MV-4-11 (cell line): ENCODE measurements at places on chromosomes 16 and 17.

DNA sequence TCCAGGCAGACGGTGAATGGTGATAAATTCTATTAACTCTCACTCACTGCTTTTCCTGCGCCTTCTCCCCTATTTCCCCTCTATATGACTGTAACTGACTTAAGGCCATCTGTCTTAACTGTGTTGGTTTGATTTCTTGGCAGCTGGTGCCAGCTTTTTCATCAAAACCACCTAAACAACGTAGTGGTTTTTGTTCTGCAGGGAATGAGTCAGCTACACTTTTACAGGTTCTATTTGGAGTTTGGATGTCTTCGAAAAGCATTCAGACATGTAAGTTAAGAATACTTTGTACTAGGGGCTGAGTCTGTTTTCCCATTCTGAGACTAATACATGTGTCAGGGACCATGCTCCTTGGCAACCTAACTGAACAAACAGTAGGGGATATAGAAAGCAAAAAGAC, 8.5 kb downstream of the REXO5 start:
- DNase-seq = no peak

DNA sequence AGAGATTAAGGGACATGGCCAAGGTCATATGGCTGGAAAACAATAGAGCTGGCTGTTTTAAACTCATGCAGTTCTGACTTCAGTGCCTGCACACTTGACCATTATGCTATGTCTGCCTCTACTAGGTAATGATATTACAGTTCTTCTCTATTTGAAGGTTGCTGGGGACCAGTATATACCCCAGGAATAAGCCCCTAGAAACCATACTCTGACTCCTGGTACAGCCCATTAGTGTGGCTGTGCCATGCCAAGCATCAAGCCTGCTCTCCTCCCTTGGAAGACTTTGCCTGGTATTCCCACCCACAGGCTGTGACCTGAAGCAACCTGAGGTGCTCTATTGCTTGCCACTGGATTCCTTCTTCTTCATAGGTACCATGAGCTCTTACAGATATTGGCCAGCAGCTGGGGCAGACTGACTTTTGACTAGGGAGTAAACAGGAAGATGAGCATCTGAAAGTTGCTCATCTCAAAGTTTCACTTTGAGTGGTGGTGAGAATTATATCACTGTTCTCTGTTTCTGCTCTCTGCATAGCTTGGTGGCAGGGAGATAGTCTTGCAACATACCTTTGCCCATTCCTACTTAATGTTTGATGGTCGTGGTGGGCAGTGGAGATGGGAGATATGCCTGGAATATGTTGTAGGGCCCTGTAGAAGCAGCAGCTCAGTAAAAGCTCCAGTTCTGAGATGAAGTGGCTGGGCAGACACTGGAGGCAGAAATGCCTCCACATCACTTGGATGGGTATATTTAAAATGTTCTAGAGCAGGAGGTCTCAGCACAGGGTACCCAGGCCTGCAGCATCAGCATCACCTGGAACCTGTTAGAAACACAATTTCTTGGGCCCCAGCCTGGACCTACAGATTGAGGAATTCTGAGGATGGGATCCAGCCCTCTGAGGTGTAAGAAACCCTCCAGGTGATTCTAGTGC, 274.7 kb downstream of the HS3ST4 start:
- no peak for DNase-seq

- peak; percentile 42 for DNase-seq
Measured at GRCh38 chr17:73419881-73420280, 108.1 kb upstream of the CDC42EP4 start.

DNA sequence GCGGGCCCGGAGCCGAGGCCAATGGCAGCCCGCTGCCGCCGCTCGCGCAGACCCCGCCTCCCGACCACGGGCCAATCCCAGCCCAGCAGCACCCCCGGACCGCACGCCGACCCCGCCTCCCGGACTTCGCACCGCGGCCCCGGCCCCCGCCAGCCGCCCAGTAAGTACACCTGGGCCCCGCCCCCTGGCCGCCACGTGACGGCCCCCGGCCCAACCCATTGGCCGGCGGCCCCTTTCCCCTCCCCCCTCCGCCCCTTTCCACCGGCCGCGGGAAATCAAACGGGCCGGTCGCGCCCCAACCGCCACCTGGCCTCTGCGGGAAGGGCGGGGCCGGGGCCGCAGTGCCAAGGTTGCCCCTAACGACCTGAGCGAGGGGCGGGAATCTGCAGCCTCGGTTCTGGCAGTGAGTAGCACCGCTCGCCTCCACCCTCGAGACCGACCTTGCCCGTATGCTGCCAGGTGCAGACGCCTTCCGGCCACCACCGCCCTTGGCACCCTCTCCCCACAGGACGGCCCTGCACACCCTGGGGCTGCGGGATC, at the start of gene YBX2:
Gene YBX2, minus strand, starts transcription at position 26 of the 540 bp plus-strand sequence. CDS start 139 bp downstream, outside the sequence.
- peak; percentile 23 for DNase-seq

DNA sequence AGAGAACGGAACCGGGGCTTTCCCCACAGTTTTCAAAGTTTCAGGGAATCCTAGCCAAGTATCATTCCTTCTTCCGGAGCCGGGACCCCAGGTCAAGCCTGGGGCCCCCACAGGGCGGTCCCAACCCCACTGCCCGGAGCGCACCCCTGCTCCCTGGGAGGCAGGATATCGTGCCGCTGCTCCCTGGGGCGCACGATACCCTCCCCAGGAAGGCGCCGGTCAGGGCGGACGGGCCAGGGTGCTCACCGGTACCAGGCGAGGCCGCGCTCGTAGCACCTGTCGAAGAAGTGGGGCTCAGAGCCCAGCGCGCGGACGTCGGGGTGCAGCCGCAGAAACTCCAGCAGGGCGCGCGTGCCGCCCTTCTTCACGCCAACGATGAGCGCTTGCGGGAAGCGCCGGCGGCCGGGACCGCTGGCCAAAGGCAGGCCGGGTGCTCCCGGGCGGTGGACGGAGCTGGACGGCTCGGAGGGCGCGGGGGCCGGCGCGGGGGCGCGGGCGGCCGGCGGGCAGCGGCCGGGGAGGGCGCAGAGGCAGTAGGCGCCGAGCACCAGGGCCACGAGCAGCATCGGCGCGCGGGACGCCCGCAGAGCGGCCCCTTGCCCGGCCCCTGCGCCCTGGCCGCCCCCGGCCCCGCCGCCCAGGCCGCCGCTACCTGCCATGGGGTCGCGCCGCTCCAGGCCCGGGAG, 407 bp downstream of the HS3ST6 start:
- DNase-seq = no peak

DNA sequence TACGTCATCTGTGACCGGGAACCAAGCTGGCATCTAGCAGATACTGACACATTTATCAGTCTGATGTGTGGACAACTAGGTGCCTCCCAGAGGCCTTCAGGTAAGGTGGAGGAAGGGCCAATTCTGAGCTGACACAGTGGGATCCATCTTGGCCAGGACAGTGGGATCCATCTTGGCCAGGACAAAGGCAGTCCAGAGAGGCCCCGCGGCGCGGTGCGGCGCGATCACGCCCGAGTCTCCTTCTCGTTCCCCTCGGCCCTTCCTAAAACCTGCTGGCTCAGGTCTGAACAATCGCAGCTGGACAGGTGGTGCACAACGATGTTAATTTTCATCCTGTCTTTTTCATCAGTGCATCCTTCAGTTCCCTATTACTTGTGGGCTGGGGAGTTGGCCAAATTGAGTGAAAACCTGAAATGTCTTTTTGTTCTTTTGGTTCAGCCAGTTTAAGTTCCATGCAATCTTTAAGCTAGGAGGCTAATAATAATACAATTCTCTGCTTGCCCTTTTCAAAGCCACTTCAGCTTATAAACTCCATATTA, 486 bp upstream of the WSB1 start:
- no peak for DNase-seq

- DNase-seq = no peak
Measured at GRCh38 chr16:56190048-56190676, 1.1 kb upstream of the GNAO1 start.

DNA sequence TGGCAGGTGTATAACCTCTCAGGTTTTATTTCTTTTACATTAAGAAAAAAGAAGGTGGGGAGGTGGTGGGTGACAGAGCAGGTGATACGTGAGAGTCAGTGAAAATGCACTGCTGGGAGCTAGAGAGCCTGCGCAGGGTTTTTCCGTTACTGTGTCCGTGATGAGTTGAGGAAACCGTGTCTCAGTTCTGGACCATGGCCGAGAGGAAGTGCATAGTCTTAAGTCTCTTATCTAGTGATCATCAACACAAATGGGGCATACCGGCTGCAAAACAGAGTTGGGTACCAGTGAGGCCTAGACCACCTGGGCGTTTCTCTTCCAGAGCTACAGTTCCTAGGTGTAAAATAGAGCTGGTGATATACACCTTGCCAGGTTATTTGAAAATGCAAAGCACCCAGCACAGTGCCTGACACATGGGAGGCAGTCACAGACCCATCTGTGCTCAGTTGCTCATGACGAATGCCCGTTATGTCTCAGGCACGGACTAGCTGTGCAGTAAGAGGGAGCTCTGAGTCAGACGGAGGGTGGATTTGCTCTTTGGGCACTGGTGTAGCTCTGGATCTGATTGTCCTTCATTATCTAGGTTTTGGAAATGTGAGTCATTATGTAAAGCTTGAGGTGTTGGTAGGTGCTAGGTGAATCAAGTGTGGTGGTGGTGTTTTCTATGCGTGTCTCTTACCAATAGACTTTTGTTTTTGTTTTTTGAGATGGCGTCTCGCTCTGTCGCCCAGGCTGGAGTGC, 60.9 kb downstream of the RPTOR start:
- no peak for DNase-seq

- no peak for DNase-seq
Measured at GRCh38 chr16:12881740-12882139, 19.7 kb upstream of the SHISA9 start.

DNA sequence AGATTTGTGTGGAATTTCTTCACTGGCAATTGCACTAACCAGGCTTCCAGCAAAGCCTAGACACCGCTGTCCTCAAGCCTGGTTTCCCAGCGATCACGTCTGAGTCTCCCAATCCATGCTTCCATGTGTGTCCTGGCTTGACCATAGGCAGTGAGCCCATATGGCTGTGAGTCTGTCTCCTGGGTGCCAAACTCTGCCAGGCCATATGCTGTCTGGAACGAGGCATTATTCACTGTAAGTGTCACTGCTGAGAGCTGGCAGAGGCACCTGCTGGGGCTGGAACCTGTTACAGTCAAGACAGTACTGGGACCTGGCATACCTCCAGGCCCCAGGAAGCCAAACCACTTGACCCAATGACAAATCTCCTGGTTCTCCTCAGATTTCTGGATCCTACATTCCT, 60.4 kb downstream of the HS3ST2 start:
- no peak for DNase-seq

GRCh38 chr17:17818088-17818526, 18.7 kb downstream of the SREBF1 start:
- peak; percentile 48 for DNase-seq

DNA sequence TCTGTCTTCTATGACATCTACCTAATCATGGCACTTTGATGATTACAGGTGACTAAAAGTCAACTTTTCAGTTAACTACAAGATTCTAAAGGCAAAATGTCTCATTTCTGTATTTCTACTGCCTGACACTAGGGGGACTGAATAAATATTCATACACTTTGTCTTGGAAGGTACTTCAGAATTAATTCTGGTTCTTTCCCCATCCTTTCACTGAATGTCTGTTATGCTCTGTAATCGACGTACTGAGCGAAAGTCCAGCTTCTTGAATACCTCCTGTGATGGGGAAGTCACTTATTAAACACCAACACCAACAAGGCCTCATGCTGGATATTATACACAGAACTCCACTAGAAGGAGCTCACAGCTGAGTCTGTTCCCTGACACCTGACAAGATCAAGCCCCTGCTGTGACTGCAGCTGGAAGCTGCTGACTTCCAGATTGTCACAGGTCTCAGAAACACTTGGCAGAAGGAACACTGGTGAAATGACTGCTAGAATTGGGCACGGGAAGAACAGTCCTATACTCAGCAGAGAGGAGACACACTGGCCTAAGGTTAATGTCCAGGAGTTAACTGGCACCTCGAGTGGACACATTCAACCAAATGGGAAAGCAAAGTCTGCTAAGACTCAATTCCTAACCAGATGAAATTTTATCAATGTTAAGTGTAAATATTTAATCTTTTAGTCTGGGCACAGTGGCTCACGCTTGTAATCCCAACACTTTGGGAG, 31.9 kb downstream of the CMC2 start:
- no peak for DNase-seq
